Omental fat pad (tissue), 4 donors: ENCODE measurements at places on chromosomes 7 and 10.

DNA sequence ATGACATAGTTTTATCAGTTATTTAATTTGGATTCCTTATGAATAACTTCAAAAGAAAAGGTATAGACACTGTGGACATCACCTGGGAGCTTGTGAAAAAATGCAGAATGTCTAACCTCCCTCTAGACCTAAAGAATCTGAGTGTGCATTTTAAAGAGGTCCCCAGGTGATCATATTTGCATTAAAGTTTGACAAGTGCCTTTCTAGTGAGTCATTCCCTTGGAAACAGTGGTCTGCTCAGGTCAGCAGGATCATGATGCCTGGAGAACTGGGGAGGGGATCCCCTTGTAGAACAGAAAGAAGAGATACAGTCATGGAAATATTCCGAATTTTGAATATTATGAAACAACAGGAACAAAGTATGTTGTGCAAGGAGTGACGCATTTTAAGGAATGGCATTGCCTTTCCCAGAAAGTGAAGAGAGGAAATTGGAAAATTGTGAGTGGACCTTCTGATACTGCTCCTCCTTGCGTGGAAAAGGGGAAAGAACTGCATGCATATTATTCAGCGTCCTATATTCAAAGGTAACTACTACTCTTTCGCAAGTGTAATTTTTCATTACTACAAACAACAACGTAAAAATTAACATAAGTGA is 4.6 kb downstream of the STEAP2 start:
- DNase-seq = no peak

- DNase-seq = no peak
Observed at GRCh38 chr10:19730167-19730906, 85.9 kb upstream of the PLXDC2 start.

DNA sequence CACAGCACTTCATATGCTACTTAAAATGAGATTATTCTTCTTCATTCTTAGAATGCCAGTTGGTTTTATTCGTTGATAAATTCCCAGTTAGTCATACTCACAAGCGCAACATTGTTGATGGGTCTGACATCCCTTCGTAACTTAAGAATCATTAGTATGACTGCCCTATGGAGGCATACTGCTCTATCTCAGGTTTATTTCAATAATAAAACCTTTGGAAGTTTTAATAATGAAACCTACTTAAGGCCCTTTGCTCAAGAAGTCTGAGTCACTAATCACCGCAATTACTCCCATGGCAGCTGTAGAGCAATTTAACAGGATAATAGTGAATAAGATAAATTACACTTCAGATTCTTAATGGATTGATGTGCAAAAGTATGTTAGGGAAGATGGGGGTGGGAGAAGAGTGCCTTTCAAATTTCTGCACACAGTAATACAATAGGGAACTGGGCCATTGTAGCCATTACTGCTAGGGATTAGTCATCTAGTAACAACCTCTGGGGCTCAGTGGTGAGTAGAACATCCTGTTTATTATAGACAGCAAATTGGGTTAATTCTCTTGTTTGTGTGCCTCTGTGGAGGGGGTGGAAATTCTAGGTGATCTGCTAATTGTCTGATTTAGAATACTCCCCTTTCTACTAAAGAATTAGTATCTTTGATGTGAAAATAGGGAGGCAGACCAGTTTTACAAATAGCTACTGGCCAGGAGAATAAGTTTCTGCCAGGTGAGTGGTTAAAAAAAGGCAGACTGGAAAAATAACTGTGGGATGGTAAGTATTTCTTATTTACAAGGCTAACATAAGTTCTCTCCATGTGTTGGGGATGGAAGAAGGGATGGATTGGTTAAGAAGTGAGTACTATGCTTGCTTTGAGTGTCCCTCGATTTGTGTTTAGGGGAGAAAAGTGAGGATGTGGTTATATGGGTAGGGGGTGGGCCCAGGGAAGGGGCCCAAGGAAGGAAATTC is 74.5 kb upstream of the VKORC1L1 start:
- DNase-seq = no peak

GRCh38 chr10:6595499-6595898 is 15.4 kb upstream of the PRKCQ start:
- DNase-seq = no peak

DNA sequence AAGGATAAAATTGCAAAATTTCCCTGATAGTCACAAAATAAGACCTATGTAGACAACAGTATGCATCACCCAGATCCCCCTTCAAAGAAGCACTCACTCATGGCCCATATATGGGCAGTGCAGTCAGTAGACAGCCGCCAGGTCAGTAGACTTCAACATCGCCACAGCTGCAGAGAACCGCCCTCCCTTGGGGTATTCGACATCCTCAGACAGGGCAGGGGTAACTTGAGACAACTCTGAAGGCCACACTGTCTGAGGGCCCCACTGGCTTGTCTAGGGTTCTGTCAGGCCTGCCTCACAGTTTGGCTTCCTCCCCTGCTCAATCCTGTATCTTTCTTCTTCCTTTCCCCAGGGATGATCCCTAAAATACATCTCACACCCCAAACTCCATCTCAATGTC is 172.3 kb downstream of the IMMP2L start:
- DNase-seq = no peak

GRCh38 chr7:151244196-151244840 is 4.2 kb downstream of the SMARCD3 start:
- DNase-seq = no peak
